ENCODE measurements at places on chromosomes 4 and X.

DNA sequence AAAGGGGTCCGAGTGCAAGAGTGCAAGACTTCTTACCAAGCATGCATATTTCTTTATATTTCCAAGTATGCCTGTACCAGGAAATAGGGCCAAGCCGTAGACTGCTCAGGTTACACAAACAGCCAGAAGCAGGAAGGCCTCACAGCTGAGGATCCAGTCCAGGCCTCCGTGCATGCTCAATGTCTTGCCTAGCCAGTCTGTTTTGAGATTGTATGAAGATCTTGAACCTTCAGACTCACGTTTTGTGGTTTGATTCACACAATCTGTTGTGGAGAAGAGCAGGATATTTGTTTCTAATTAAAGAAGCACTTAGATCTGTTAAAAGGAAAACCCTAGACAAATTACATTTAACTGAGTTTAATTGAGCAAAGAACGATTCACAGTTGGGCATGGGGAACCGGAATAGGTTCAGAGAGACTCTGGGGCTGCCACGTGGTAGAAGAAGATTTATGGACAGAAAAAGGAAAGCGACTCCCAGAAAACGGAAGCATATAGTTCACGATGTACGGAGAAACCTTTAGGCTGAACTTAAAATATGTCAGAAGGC lies 1.2 kb downstream of the MGST2 start:
- DNase-seq: no peak

DNA sequence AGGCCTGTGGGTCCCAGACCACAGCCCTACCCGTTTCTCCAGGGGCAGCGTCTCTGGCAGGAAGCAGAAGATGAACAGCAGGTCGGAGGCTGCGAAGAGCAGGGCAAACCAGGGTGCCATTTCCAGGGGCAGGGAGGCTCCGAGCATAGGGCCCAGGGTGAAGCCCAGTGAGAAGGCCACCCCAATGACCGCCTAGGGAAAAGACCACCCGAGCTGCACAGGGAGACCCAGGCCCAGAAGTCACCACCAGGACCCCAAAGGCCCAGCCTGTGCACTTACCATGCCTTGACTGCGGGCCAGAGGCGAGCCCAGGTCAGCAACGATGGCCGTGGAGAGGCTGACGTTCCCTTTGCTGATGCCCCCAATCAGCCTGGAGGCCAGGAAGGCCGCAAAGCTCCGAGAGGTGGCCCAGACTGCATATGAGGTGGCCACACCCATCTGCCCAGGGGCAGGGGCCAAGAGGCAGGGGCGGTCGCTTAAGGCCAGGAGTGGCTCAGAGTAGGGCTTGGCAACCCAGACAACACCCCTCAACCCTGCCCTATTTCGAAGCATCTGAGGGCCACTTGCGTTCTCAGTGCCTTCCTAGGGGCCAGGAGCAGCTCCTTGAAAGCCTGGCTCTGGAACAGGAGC lies 30.8 kb downstream of the NOP14 start:
- peak; percentile 18 for DNase-seq

GRCh38 chrX:109992203-109992602 lies 10.7 kb upstream of the TMEM164 start:
- no peak for DNase-seq

GRCh38 chr4:32106767-32107166 lies 1386.6 kb downstream of the PCDH7 start:
- no peak for DNase-seq

GRCh38 chrX:130253916-130254315 lies 14.8 kb downstream of the ZNF280C start:
- no peak for DNase-seq

GRCh38 chr4:109385260-109385659 lies 48.4 kb upstream of the SEC24B start:
- no peak for DNase-seq

DNA sequence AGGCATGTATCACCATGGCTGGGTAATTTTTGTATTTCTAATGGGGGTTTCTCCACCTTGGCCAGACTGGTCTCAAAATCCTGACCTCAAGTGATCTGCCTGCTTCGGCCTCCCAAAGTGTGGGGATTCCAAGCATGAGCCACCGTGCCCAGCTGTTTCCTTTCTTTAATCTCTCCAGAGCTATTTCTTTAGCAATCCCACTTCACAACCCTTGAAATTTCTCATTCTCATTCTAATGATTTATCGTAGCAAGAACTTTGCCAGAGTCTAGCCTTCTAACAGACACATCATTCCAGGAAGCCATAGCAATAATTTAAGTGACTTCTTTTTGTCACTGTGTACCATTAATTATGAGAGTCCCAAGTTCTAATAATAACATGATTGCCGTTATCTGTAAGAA lies 68.6 kb downstream of the RXFP1 start:
- no peak for DNase-seq

DNA sequence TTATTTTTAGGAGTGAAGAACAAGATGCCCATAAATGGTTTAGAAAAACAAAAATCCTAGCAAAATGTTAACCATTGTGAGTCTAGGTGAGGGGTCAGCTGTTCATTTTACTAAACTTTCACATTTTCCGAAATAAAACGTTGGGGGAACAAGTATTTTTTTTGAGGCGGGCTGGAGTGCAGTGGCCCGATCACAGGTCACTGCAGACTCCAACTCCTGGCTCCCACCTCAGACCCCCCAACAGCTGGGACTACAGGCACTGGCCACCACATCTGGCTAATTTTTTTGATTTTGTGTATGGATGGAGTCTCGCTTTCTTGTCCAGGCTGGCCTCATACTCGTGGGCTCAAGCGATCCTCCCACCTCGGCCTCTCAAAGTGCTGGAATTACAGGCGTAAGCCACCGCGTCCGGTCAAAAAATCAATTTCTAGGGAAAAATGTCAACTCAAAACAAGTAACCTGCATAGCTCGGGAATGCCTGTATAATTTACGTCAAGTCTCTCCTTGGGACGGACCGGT lies 742 bp upstream of the TAF1 start:
- DNase-seq: no peak

DNA sequence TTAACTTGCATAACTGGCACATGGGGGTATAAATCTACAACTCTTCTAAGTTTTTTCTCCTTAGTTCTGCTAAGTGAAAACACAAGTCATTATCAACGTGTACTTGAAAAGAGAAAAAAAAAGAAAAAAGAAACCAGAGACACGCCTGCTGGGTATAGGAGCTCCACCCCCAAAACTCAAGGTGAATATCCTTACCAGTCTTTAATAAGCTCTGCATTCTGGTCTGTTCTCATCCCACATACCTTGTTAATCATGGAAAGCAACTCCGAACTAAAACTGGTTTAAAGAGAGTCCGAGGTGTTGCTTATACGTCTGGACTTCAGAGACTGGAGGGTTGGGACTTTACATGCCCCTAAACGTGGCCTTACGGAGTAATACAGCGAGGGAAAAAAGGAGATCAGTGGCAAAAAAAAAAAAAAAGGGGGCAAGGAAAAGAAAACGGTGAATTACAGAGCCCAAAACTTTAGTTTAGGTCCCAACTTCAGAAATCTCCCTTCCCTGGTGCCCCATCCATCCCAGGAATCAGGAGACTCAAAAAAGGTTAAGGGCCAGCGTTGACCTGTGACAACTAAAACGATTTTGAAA lies 1.0 kb downstream of the PGRMC2 start:
- peak; percentile 52 for DNase-seq

- DNase-seq: no peak
These were observed 33.1 kb downstream of the LNX1 start for GRCh38 chr4:53558065-53558801.

GRCh38 chr4:2036866-2037265 lies 22.3 kb upstream of the NAT8L start:
- no peak for DNase-seq

- no peak for DNase-seq
These were observed 9.4 kb upstream of the AP1S2 start for GRCh38 chrX:15864023-15864422.

DNA sequence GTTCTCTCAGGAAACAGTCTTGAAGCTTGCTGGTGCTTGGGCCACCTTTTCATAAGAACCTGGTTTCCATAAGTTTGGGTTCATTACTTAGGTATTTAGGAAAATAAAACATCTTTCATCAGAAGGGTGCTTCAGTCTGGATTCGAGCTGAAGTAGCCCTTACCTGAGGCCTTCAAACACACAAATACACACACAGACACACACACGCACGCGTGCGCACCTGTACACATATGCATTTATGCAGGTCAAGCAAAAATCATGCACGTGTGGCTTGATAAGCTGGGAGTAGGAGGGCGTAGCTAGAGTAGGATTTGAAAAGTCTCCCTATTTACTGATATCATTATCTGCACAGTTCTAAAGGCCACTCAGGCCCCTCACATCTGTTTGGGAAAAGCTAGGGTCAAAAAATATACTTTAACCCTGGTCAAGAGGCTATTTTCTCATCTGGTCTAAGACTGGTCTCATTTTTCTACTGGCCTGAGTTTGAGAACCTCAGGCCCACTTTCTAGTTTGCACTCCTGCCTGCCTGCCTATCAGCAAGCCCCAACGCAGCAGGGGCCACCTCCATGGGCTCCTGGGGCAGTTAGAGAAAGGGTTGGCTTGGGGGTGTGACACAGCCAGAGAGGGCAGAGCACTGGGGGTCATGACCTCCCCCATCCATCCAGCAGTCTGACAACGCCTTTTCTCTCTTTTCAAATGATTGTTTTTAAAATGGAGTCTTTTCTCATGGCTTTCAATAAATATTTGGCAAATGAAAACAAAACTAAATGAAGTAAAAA lies 64.3 kb downstream of the RASL11B start:
- no peak for DNase-seq
